ENCODE measurements at places on chromosomes 12 and 14.

DNA sequence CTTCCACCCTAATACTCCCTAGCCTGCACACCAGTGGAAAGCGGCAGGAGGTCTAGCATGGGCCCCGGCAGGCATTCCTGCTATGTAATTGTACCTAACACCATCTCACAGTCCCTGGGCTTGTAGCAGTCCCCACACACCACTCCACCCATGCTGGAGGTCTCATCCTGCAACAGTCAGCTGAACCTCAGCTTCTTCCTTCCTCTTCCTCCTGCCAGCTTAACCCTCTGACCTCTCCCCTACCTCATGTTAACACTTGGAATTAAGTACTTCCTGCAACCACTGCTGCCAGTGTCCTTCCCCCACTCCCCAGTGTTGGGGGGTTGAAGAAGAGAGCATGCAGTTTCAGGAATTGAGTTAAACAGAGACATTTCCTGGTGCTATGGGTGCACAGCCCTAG, 7.6 kb downstream of the ADCY4 start:
- no peak for DNase-seq

DNA sequence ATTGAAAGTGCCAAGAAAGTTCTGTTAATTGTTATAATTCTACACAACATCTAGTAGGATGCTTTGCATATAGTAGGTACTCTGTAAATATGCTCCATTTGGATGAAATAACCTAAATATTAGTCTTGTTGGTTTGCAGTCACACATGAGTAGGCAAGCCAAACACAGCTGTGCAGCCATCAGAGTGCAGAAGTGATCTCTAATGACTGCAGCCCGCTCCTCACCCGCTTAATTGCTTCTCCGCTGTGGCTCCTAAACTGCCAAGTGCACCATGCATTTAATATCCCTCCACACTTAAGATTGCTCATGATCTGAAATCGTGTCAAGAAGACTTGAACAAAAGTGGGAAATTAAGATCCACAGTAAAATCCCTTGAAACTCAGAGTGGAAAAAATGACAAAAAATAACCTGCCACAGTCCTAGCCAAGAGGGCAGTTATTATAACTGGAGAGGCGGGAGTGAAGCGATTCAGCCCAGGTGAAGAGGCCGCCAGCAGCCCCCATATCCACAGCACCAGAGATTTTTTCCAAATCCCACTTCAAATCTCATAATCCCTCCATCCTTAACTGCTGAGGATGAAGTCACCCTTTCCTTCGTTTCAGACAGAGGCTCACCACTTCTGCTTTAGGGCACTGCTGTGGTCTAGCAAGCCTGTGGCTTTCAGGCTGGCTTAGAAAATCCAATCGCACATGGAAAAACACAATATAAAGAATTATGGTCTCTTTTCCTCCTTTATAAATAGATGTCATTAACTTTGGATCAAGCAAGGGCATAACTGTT, 69.5 kb downstream of the TMEM30B start:
- DNase-seq, result peak; percentile 20

DNA sequence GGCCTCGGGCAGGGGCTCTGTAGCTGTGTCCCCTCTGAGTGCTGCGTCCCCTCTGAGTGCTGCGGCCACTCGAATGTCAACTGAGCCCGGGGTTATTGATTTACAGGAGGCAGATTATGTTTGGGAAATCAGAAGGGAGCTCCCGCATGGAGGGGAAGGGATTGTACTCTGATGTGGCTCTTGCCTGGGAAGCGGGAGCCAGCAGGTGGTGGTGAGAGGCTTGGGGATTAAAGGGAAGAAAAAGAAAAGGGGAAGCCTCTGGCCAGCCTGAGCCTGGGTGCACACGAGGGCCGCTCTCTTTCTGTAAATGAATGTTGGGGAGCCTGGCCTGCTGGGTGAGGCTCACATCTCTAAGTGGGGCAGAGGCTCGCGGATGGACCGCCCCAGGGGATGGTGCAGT, 143.7 kb downstream of the AACS start:
- DNase-seq, result no peak

DNA sequence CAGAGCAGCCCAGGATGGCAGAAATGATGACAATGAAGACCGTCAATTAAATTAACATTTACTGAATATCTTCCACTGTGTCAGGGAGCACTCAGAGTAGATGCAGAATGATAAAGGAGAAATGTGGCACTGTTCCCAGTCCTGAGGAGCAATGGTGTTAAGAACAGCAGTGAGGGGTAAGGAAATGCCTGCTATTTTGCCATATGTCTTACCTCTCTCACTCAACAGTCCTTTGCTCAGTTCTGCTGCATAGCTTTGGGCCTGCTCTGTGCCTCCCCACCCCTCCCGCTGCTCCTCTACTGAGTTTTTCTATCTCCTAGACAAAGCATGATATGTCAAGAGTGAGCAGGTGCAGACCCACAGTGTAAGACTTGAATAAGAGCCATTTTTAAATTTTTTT, 318.8 kb downstream of the NAV3 start:
- DNase-seq, result peak; percentile 27

GRCh38 chr12:96241431-96241830, 47.3 kb downstream of the ELK3 start:
- no peak for DNase-seq

DNA sequence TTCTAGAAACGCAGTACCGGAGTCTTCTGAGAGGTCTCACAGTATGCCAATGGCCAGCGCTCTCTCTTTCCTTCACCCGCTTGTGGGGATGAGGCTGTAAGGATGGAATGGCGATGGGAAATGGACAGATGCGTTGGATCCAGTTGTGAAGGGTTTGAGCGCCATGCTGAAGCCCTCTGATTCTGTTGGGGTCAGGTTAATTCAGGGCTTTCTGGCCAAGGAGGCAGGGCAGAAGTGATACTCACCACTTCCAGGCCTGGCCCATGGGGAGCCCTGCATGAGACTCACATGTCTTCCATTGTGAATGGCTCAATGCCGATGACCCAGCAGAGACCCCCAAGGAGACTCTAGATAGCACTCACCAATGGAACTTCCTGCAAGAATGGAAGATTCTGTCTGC, 114.3 kb downstream of the BCL11B start:
- no peak for DNase-seq

GRCh38 chr12:85866986-85867776, 6.9 kb upstream of the NTS start:
- DNase-seq, result peak; percentile 50

GRCh38 chr12:716506-716905, 35.9 kb upstream of the WNK1 start:
- no peak for DNase-seq

GRCh38 chr12:32522331-32523221, 123.2 kb downstream of the FGD4 start:
- no peak for DNase-seq

GRCh38 chr14:24422261-24422660, 7.2 kb downstream of the CBLN3 start:
- no peak for DNase-seq

GRCh38 chr12:5220835-5221234, 177.2 kb downstream of the KCNA5 start:
- DNase-seq, result peak; percentile 7

- DNase-seq, result no peak
Measured at GRCh38 chr14:83255727-83256090, 1722.1 kb upstream of the SEL1L start.

DNA sequence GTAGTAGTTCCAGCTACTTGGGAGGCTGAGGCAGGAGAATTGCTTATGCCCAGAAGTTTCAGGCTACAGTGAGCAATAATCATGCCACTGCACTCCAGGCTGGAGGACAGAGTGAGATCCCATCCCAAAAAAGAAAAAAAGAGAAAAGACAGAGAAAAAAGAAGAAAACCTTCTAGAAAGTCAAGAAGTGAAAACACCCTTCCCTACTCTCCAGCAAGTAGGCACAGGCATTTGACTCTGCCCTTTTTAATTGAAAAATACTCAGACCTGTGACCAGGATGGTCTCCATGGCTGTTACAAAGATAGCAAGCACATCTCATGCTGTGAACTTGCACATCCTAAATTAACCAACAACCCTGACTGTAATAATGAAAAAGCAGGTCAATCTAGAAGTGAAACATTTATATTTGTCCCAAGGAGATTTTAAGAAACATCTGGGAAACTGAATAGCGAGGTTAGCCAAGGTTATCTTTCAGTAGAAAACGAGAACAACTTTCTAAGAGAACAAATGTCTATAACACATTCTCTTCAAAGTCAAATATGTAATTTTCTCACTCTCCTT, 2.0 kb downstream of the TMTC1 start:
- no peak for DNase-seq

- peak; percentile 38 for DNase-seq
Measured at GRCh38 chr12:28065889-28066630, 93.5 kb upstream of the PTHLH start.

DNA sequence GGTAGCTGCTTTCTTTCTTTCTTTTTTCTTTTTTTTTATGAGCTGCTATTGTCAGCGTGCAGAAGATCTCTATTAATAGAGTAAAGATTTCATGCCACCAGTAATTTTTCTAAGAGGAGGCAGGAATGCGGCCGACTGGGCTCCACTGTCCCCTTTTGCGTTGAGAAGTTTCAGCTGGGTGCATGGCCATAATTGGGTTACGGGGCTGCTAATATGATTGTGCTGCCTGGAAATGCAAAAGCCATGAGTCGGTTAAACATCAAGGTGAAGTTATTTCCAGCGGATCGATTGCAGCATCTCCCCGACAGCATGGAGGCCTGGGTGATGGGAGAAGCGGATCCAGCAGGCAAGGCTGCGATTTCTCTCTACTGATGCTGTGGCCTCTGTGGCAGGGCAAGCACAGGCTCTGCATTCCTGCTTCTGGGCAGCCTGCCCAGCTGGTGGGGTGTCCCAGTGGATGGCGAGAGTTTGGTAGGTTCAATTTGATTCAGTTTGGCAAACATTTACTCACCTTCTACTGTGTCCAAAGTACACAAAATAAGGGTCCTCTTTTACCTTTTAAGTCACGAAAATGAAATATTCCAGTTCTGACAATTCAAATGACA, 54.4 kb upstream of the PRMT8 start:
- DNase-seq, result peak; percentile 7

DNA sequence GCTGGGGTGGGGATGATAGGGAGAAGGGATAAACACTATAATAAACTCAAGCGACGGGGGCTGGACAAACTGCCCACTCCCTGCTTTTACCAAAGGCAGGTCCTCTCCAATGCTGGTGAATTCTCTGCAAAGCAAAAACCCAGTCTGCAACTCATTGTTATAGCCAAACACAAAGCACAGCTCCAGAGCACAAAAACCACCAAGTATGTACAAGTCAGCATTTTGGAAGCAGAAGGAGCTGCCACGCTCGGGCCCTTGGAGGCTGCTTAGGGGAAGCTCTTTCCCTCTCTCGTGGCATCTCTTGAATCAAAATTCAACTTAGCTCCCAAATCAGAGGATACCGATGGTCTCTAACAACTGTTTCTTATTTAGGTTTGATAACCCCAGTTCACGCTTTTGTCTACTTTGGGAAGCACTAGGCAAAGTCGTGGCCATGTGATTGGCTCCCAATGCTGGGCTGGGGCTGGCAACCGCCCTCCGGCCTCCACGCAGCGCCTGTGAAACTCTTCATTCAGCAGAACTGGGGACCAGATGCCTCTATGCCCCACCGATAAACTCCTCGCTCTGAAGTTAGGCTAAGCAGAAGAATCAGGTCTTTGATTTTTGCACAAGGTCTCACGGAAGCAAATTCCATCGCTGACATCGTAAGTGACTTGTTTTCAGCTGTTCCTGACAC, 158.5 kb upstream of the FOXN3 start:
- no peak for DNase-seq

DNA sequence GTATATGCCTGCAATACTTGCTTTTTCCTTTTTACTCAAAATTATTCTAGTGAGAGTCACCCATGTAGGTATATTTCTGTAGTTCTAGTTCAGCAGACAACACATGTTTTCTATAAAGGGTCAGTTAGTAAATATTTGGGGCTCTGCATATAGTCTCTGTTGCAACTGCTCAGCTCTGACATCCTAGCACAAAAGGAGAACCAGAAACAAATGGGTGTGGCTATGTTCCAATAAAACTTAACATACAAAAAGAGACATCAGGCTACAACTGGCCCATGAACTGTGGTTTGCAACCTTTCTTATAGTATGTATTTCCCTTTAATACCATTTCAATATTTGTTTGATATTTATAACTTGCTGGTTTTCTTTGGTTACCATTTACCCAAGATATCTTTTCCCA, 11.9 kb downstream of the NT5DC3 start:
- DNase-seq, result no peak

- no peak for DNase-seq
Measured at GRCh38 chr14:92768795-92769194, 20.4 kb upstream of the LGMN start.
